ENCODE measurements at places on chromosomes 6 and 20.

- no peak for DNase-seq
Observed at GRCh38 chr20:16930656-16931055, 182.5 kb downstream of the OTOR start.

- DNase-seq = no peak
Observed at GRCh38 chr20:19769507-19769906, 11.4 kb downstream of the RIN2 start.

GRCh38 chr6:131065112-131065823, 2.2 kb upstream of the EPB41L2 start:
- DNase-seq = no peak

DNA sequence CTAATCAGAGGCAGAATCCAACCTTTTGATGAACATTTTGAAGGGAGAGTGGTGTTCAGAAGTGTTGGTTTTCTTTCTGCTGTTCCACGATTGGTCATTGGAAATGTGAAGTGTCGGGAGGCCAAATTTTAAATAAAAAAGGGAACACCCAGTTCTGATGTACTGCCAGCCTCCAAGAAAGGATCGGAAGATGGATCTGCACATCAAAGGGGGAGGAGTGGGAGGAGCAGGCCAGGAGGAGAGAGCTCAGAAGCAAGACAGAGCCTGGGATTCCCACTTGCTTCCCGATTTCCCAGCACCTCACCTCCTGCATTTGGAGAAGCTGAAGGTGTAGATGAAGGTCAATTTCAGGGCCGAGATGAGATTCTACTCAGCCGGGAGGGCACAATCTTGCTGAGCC, 55.9 kb upstream of the NAA20 start:
- DNase-seq = no peak

DNA sequence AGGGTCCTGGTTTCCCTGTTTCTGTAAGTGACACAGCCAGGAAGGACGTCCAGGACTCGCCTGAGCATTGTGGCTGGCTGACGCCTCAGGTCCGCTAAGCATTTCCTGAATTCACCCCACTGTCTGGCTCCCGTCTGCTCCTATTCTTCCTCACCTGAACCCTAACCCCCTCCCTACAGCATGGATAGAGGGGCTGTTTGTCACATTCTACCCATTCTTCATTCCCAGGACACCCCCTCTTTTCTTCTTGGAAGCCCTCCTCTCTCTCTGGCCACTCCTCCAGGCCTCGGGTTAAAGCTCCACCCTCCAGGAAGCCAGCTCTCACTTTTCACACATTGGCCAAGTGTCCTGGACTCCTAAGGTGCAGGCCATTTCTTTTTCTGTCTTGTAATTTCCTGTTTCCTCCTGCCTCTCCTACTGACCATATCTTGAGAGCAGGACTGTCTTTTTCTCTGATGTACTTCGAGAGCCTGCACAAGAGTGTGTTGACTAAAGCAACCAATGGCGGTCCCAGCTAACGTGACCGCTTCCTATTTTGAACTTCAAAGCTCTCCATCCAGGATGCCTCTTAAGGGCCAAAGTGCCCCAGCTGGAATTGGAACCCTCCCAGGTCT, 24.2 kb upstream of the MYMX start:
- DNase-seq = no peak

DNA sequence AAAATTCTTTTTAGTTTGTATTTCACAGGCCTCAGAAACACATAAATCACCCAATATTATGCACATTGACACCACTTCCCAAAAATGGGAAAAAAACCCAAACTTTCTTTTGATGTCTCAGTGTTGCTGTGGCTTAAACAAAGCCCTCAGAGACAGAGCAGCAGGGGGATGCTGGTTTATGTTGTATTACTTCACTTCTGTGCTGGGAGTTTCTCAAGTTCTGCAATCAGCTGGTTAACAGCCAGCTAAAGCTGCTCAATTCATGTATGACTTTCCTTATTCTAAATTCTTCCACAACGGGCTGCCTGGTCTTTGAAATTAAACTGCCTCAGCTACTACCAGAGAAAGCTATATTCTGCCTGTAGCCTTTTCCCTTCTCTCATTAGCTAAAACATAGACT, 5.6 kb downstream of the FILIP1 start:
- no peak for DNase-seq

DNA sequence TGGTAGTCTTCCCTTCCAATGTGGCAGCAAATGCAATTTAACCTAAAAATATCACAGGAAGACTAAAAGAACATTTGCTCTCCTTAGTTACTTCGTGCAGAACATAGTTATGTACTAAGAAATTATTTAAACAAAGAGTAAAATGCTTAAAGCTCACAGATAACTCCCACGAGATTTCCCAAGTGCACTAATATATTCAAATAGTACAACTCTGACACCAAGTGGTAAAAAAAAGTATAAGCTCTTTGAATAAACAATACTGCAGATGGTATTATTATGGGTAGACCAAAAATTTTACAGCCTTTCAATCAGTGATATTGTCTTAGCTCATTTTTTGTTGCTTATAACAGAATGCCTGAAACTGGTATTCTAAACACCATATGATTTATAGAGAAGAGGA, 52.8 kb upstream of the FILIP1 start:
- no peak for DNase-seq

DNA sequence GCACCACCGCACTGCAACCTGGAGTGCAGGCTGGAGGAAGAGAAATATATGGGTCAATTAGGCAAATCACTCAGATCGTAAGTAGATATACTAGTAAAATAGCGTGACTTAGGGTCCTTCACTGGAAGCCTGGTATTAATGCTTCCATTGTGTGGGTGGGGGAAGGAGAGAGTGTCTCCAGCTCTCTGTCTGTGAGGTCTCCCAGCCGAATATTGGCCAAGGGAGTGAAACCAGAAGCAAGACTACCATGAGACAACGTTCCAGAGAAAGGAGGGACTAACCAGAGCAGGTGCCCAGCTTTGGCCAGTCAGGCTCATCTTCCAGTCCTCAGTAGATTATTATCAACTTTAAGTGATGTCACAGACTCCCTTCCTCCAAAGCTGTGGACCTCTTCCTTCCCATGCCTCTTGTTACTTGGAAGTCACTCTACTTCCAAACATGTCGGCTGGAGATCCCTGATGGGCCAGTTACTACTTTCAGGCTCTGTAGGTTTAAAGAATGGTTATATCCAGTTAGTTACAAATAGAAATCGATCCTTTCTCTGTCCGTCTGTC, 28.8 kb downstream of the MTHFD1L start:
- no peak for DNase-seq

- no peak for DNase-seq
Observed at GRCh38 chr20:44419131-44419844, 56.4 kb upstream of the TTPAL start.

- DNase-seq = no peak
Observed at GRCh38 chr6:51644426-51644825, 443.0 kb downstream of the PKHD1 start.

GRCh38 chr6:35463292-35463691, 4.9 kb upstream of the RPL10A start:
- no peak for DNase-seq

- no peak for DNase-seq
Observed at GRCh38 chr20:61303217-61303616, 51.2 kb downstream of the CDH4 start.

DNA sequence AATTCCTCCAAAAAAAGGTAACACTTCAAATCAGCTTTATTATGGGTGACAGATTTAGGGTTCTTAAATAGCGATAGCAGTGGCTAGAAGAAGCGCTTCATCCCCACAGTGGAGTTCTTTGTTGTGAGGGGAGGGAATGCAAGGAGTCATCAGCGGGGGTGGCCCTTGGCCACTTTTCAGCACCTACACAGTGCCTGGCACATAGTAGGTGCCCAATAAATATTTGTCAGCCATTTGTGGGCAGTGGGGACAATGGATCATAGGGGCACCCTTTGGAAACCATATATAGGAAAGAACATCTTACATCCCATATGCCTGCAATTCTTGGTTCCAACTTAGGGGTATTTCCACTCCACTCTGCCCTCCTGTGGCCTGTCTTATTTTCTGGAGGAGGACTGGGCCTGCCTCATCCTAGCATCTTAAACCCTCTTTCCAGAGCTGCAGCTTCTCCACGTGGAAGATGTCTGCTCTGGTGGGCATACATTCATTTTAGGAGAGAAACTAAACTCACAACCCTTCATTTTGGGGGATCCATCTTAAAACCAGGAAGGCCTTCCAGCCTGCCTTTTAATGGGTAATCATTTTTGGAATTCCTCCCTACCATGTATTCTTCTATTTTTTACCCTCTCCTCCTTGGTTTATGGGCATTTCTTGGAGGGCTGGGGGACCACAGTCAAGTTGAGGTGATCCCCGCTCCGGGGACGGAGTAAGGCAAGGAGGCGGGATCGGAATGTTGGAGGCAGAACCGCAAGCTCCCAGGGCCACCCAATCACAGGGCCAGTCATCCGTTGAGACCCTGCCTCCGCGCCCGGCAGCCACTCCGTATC, 2.6 kb upstream of the GPSM3 start:
- DNase-seq = no peak

DNA sequence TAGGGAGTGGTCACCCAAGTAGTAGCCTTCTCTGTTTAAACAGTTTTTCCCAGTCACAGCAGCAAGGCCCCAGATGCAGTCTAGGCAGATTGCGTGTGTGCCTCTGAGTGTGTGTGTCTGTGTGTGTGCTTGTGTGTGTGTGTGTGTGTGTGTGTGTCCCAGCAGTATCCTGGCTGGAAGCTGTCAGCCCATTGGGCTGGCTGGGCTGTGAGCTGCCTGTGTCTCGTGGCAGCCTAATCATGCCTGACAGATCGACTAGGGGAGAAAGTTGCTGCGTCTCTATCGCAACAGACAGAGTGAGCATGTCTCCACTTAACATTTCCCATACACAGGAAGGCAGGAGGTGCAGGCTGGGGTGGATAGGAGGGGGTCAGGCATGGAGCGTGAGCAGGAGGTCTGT, 42.9 kb upstream of the LRFN2 start:
- no peak for DNase-seq

DNA sequence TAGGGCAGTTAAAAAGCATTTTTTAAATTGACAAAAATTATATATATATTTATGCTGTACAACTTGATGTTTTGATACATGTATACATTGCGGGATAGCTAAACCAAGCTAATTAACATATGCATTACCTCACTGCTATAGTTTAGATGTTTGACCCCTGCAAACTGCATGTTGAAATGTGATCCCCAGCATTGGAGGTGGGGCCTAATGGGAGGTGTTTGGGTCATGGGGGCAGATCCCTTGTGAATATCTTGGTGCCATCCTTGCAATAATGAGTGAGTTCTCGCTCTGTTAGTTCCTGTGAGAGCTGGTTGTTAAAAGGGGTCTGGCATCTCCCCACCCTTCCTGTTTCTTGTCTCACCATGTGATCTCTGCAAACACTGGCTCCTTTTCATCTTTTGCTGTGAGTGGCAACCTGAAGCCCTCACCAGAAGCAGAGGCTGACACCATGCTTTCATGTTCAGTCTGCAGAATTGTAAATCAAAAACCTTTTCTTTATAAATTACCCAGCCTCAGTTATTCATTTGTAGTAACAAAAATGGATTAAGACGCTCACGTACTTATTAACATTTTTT, 111.8 kb downstream of the MCHR2 start:
- DNase-seq = no peak

DNA sequence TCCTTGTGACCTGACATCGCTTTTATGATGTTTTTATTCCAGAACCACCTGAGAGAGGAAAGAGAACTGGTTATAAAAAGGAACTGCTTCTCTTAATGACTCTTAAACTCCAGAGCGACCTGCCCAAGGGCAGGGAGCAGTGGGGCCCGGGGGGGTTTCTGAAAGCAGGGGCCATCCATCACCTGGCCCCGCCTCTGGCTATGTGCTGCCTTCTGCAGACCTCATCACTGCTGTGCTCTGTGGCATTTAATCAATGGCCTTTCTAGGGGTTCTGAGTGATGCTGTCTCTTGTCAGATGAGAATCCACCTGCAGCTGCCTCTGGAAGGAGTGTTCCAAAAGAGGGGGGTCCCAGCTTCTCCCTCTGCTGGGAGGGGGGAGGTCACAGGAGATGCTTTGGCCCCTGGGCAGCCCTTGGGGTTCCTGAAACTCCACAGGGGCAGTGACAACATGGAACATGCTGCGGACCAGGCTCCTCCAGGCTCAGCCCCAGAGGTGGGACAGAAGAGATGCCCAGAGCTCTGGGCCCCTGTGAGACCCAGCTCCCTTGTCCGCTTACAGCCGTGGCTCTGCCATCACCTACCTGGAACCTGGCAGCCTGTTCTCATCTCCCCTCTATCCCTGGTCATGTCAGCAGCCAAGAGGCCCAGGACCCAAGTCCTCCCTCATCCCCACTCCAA, 177.1 kb upstream of the SULF2 start:
- no peak for DNase-seq

DNA sequence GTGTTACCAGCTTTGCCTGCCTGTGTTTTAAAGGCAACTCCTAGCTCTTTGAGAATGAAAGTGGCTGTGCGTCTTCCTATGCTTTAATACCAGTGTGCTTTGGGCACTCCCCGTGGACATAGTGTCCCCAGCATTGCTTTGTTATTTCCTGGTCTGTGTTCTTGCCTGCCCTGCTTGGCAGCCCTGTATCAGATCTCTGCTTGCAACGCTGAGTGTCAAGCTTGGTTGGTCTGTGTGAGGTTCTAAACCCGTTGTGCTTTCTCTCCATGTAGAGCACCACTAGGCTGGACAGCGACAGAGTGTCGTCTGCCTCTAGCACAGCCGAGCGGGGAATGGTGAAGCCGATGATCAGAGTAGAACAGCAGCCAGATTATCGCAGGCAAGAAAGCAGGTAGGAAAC, 80.2 kb downstream of the AFDN start:
- no peak for DNase-seq

DNA sequence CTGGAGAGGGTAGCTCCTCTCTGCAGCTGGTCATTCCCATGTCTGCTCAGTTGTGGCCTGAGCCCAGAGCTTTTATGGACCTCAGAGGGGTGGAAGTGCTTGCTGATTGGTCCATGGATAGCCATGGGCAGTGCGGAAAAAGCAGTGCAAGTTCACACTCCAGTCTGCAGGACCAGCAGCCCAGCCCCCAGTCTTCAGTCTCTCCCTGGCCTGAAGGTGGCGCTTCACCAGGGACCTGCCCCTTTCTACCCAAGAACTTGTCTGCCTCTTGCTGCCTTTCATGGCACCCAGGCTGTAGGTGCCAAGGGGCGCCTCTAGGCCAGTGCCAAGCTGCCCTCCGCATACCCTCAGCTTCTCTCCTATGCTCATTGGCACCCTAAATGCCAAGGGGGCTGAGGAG, 91.0 kb downstream of the TBXT start:
- DNase-seq = no peak

DNA sequence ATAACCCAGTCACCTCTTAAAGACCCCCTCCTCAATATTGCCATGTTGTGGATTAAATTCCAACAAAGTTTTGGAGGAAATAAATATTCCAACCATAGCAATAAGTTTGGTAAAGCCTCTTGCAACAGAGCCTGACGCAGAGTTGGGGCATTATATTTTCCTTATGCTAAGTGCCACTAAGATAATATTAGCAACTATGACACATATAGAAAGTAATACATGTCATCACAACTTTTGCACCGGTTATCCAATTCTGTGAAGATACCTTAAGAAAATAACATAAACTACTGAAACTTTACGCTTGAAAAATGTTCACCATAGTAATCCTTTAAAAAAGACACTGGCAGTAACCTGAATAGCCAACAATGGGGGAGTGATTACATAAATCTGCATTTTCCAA, 52.2 kb upstream of the TRERF1 start:
- DNase-seq = no peak

GRCh38 chr6:6007366-6008088, 802 bp upstream of the NRN1 start:
- DNase-seq = no peak
